Sigmoid colon (tissue), 7 donors: ENCODE measurements at places on chromosomes 11 and 22. TPM values are rescaled to one million over a fixed set of nuclear protein-coding genes. Genes with fewer than 3 reads are reported as not detected.

GRCh38 chr11:47725442-47726117 is 10.4 kb upstream of the AGBL2 start:
- DNase-seq: no peak

DNA sequence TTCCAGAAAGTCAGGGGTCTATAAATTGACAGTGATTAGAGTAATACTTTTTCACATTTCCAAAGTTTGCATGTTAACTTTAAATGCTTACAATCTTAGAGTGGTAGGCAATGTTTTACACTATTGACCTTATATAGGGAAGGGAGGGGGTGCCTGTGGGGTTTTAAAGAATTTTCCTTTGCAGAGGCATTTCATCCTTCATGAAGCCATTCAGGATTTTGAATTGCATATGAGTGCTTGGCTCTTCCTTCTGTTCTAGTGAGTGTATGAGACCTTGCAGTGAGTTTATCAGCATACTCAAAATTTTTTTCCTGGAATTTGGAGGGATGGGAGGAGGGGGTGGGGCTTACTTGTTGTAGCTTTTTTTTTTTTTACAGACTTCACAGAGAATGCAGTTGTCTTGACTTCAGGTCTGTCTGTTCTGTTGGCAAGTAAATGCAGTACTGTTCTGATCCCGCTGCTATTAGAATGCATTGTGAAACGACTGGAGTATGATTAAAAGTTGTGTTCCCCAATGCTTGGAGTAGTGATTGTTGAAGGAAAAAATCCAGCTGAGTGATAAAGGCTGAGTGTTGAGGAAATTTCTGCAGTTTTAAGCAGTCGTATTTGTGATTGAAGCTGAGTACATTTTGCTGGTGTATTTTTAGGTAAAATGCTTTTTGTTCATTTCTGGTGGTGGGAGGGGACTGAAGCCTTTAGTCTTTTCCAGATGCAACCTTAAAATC is 5.3 kb downstream of the MALAT1 start:
- peak; percentile 56 for DNase-seq

- no peak for DNase-seq
Measured at GRCh38 chr22:45507798-45508197, 5.1 kb downstream of the FBLN1 start.

Gene NEU3
- total RNA-seq: 5.0 TPM

Gene FAT3
- total RNA-seq: 2.8 TPM
